ENCODE measurements at places on chromosomes 3 and 15.
A peak's percentile ranks its signal among the peaks of the same experiment; 100 is the strongest.

GRCh38 chr3:51929420-51930003 lies 12.2 kb downstream of the RRP9 start:
- DNase-seq: no peak

DNA sequence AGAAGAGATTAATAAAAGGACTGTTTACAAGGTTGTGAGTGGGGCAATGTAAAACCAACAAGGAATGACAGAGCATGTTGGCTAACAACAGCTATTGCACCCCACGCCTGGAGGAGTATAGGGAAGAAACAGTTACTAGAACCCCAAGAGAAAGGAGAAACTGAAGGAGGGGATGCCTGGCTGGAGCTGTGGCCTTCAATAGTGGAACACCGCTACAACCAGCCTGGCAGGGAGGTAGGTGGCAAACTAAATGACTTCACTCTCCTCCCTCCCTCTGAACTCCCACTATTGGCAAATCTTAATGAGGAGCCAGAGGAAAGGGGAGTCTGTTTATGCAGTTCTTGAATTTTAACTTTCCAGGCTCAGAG lies 7.2 kb upstream of the CD47 start:
- DNase-seq: no peak

DNA sequence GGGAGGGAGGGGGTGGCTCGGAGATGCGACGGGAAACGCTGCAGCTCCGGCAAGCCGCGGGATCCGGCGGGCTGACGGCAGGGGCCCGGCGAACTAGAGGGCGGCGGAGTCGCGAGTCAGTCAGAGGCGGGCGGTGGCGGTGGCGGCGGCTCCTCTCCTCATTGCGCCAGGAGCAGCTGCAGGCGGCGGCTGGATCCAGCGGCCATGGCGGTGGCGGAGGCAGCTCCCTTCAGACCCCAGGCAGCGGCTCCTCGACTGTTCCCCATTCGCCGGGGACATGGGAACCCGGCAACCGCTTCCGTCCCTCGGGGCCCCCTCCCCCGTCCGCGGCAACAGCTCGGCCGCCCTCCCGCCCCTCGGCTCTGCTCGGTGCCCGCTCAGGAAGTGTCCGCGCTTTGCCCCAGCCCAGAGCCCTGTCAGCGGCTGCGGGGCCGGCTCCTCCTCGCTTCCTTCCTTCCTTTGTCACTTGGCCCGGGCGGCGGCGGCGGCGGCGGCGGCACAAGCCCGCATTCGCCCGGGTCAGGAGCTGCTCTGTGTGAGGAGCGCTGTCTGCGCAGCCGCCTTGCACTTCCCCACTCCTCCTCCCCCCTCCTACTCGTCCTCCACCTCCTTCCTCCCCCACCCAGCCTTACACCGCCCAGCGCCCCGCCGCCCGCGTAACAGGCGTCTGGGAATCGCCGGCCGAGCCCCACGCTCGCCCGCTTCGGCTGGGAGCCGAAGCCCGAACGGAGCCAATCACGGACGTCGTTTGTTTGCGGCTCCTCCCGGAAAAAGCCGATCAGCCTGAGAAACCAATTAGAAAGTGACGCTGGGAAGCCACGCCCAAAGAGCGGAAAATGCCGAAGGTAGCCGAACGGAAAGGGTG lies at the start of gene GSK3B:
Gene GSK3B, minus strand, starts transcription at position 537 of the 865 bp plus-strand sequence. CDS start 1,013 bp downstream, outside the sequence.
- peak; percentile 61 for DNase-seq

DNA sequence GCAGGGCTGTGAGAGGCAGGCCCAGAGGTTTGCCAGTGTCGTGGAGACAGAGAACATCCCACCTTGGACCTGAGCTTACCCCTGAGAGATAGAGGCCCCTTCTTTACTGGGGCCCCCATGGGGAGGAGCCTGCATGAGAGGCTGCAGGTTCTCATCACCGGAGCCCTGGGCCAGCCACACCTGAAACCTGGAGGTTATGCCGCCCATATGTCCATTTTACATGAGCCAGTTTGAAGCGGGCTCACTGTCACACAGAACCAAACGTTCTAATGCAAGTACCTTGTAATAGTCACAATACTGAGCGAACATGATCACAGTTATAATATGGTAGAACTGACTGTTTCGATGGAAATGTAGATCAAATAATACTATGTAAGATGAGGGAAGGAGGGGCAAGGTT lies 6.3 kb upstream of the IQSEC1 start:
- DNase-seq: no peak

- DNase-seq: no peak
Measured at GRCh38 chr15:47857776-47858167, 140.5 kb downstream of the SEMA6D start.

- no peak for DNase-seq
Measured at GRCh38 chr3:132418916-132419315, 1.6 kb downstream of the DNAJC13 start.

GRCh38 chr15:62663547-62663946 lies 379.0 kb upstream of the TPM1 start:
- no peak for DNase-seq

DNA sequence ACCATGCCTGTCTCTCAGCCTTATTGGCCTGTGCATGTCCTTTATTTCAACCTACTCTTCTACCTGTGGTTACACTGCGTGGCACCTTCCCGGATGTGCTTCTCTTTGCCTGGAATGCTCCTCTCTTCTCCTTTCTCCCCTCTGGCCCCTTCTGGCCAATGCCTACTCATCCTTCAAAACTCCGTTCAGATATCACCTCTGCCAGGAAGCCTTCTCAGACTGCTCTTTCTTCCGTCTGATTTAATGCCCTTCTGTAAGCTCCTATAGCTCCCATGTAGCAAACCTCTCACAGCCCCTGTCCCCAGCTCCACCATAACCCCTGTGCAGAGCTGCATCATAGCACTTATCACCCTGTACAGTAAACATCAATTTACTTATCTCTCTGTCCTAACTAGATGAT lies 13.2 kb downstream of the KLHL6 start:
- DNase-seq: no peak

- DNase-seq: no peak
Measured at GRCh38 chr15:89794627-89795241, 18.6 kb downstream of the MESP2 start.

DNA sequence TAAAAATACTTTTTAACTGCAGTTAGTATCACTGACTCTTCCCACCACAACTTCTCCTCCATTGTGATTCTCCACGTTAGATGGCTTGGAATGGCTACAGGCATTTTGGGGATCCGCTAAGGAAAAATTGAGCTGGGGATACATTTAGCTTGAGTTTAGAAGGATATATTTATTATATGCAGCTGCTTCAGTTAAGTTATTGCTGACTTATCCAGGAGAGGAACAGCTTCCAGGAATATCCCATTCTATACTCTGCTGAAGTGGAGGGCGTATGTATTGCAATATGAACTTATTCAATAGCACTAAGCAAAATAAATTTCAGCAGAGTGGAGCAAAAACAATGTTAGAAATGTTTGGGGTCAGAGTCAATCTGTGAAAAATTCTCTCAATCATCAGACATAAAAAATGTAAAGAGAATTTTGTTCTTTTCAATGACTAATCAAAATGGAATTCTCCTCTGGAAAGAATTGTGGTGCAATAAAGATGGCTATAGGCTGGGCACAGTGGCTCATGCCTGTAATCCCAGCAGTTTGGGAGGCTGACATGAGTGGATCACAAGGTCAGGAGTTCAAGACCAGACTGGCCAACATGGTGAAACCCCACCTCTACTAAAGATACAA lies 84.7 kb downstream of the NCEH1 start:
- no peak for DNase-seq

DNA sequence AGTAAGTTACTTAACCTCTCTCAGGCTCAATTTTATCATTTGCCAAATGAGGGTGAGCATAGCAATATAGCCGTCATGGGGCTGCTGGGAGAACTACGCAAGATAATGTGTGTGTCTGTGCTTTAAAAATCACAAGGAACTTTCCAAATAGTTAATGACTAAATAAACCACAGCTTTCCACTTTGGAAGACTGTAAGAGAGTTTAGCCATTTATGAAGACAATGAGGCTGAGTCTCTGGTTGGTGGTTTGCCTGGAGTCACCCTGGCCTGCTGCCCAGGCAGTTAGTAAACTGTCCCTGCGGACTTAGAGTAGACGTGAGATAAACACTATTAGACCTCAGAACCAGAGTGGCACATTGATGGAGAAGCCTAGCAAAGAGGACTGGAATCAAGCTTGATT lies 357.7 kb downstream of the CLSTN2 start:
- no peak for DNase-seq

DNA sequence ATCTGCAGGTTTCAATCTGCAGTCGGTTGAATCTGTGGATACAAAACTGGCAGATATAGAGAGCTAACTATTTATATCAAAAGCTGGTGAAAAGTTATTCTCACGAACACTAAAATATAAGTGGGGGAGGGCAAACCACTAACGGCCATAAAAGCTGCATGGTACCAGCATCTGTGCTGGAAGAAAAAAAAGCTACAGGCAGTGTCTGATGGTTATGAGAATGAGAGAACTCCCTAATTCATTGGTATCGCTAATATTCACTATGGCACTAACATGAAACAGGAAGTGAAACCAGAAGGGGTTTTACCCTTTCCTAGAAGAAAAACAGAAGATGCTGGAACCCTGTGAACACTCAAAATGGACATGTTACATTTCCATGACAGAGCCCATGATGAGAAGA lies 15.9 kb downstream of the CEP70 start:
- no peak for DNase-seq

GRCh38 chr3:121692010-121692699 lies 31.5 kb upstream of the HCLS1 start:
- DNase-seq: no peak

DNA sequence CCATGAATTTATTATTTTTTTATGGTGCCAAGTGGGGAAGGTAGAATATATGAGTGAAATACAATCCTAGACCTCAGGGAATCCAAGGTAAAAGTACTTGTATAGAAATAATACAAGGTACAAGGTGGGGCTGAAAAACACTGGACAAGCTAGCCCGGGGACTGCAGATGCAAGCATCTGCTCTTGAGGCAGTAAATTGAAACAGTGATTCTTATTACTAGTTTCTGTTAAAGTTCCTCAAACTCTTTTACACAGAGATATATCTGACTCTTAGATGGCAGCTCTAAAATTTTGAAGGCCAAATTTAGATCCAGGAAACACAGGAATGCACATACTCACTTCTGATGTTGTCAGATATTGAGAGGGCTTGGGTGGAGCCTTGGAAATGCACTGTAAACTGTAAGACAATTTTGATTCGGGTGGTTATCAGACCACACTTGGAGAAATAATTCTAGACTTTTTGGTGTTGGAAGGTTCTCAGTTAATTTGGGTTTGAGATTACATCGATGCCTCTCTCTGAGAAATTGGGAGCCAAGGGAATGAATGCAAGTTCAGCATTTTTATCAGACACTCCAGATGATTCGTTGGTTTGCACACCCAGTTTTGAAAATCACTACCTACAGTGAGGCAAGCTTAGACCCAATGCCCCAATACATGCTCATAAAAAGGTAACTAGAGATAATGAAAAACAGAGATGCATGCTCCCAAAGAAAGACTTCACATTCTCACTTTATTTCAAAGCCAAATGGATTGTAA lies 7.3 kb downstream of the TP63 start:
- no peak for DNase-seq

- no peak for DNase-seq
Measured at GRCh38 chr3:79255702-79256101, 512.1 kb downstream of the ROBO1 start.

DNA sequence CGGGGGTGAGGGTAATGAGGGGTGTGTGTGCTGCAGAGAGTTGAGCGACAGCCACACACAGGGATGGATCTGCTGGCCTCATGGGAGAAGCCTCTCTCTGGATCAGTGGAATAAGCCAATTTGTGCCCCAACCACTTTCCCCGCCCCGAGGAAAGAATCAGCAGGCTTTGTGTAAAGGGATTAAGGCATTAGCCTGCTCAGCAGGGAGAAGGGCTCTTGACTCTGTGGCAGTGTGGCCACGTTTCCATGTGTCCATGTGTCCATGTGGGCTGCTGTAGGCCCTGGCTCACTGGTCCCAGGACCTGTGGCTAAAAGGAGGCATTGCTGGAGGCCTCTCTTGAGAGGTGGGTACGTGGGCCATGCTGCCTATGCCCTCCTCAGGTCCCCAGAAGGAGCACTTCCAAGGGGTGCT lies 104.7 kb downstream of the HMG20A start:
- DNase-seq: no peak
